Stimulated activated CD4-positive, alpha-beta T cell treated with anti-CD3 and anti-CD28 coated beads, Interleukin-15, amount 100 ng/mL, for 48 hours (primary cell): ENCODE measurements at places on chromosomes 6 and 20.

DNA sequence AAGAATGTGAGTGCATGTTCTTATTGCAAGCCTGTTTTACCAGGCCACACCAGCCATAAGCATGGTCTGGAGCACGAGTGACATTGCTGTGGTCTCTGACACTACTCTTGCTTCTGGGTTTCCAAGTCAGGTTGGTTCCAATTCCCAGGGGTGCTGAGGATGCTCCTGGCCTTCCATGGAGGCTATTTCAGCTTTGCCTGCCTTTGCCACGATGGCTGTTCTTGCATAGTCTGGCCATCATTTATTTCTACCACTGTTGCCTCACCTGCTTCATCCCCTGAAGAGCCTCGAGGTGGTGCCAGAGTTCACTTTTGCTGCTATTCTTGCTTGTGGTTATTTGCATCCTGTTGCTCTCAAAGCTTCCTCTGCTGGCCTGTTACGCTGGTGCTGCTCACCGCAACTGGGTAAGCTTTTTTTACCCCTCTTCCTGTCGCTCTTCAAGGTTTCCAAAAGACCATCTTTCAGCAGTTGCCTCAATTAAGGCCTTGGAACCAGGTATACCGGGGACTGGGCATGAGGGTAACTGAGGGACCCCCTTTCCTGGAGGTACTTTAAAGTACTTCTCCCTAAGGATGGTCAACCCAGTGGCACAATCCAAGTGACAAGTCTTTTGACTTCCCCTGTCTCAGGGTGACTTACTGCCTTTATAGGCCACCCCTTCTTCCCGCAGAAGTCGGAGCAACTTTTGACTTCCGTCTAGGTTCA is 64.5 kb downstream of the AKAP7 start:
- peak; percentile 52 for DNase-seq

- no peak for DNase-seq
These were observed 88.0 kb downstream of the CLIC5 start for GRCh38 chr6:45927421-45928320.

- no peak for DNase-seq
These were observed 78.7 kb upstream of the SAMD5 start for GRCh38 chr6:147429794-147430193.

- DNase-seq: no peak
These were observed 1.9 kb upstream of the BMP2 start for GRCh38 chr20:6765469-6766058.

GRCh38 chr6:161189891-161190290 is 84.0 kb downstream of the AGPAT4 start:
- DNase-seq: no peak

GRCh38 chr20:15556869-15557268 is 1016.4 kb downstream of the KIF16B start:
- no peak for DNase-seq

- DNase-seq: no peak
These were observed 31.8 kb upstream of the AVP start for GRCh38 chr20:3116341-3116740.

GRCh38 chr6:118815495-118815894 is 78.5 kb upstream of the ASF1A start:
- DNase-seq: no peak

DNA sequence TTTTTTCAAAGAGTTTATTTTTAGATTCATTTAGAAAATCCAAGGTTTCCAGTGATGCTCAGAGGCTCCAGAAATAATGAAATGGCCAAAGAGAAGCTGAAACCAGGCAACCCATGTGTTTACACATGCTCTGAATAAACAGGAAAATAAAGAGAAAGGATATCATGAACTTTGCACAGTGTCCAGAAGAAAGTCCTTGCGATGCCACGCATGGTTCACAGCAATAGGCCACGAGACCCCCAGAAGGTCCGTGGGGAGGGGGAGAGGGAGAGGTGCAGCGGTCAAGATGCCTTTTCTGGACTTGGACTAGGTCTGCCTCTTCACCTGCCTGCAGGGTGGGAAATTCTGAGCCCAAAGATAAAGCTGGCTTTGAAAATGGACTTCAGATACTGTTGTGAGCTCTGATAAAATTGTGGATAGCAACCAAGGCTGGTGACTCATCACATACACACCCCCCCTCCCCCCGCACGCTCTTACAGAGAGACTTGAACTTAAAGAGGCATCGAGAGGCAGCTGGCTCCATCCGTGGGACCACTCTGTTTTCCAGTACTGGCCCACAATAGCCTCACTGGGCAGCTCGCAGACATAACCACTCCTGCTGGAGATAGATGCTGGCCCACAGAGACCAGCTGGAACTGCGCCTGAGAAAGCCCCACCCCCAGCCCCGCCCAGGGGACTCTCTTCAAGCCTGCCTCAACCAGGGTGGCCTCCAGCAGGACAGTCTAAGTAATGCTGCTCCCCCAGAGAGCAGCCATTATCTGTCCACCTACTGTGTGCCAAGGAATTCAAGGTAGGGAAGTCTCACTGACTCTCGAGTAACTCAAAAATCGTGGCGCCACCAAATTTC is 21.2 kb upstream of the NFATC2 start:
- no peak for DNase-seq

DNA sequence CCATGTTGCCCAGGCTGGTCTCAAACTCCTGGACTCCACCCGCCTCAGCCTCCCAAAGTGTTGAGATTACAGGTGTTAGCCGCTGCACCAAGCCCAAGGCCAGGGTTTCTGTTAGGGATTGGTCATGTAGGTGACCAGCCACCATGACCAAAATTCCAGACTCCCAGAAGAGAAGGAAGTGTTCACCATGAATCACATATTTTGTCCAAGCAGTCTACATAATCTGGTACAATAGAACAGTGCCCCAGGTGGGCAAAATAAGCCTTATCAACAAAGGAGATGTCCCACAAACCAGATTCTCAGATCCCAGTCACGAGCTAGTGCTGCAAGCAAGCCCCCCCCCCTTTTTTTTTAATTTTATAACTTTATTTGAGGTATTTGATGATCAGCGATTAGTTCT is 20.0 kb downstream of the ZNF341 start:
- no peak for DNase-seq

- no peak for DNase-seq
These were observed 118.4 kb downstream of the ANKRD60 start for GRCh38 chr20:58109918-58110635.

- DNase-seq: no peak
These were observed 114.2 kb upstream of the SSTR4 start for GRCh38 chr20:22920898-22921297.

DNA sequence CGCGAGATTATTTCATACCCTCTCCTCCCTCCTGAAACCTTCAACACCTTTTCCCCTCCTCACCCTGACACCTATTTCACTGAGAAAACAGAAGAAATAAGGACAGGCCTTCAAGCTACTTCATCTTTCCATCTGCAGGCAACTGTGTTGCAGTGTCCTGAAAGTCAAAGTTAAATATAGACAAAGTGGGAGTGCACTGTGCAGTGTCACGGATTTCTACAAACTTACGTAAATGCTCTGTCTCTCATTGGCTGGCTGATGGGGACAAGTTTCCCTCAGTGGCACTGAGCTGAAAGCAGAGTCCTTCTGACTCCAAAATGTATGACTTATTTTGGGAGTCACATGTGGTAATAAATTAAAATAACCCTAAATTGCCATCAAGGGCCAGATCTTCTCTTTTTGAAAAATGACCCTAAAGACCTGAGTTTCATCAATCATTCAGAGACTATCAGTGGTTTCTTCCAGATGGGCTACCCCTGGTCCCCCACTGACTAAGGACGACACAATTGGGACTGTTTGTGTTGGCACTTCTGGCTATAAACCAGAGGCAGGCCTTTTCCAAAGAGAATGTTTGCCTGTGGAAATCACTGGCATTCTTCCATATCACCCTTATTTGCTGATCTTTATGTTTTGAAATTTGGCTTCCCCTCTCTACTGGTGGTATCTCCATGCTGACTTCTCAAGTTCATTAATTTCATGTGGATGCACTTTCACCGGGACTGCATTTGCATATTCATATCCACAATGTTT is 21.6 kb downstream of the ALDH8A1 start:
- DNase-seq: no peak

DNA sequence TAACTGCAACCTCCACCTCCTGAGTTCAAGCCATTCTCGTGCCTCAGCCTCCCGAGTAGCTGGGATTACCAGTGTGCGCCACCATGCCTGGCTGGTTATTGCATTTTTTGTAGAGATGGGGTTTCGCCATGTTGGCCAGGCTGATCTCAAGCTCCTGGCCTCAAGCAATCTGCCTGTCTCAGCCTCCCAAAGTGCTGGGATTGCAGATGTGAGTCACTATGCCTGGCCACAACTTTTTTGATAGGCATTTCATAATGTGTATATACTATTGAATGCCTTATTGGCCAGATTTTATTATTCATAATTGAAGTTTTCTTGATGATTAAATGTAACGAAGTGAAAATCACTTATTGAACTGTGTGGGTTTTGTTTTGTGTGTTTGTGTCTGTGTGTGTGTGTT is 27.9 kb downstream of the FIG4 start:
- no peak for DNase-seq

DNA sequence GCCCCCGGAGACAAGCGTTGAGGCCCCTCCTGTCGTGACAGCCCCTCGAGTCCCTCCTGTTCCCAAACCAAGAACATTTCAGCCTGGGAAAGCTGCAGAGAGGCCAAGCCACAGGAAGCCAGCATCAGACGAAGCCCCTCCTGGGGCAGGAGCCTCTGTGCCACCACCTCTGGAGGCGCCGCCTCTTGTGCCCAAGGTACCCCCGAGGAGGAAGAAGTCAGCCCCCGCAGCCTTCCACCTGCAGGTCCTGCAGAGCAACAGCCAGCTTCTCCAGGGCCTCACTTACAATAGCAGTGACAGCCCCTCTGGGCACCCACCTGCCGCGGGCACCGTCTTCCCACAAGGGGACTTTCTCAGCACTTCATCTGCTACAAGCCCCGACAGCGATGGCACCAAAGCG is 72.4 kb downstream of the SERAC1 start:
- no peak for DNase-seq

GRCh38 chr6:43970068-43970912 is 157.0 kb downstream of the MRPL14 start:
- DNase-seq: no peak

GRCh38 chr6:170523256-170524171 is 29.6 kb downstream of the PSMB1 start:
- no peak for DNase-seq

DNA sequence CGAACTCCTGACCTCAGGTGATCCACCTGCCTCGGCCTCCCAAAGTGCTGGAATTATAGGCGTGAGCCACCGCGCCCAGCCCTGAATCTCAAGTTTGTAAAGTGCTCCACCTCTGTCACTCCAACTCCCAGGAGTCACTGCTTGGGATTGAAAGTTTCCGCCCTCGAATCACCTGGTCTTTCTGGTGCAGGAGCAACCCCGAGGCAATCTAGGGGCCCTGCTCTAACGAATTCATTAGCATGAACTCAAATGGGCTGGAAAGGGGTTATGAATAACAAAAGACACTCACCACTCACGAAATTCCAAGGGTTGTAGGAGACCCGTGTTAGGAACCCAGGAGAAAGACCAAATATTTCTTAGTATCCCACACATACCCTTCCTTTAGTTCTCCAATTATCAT is 26.1 kb downstream of the RBCK1 start:
- no peak for DNase-seq

GRCh38 chr6:130697995-130698535 is 129.1 kb upstream of the SMLR1 start:
- peak; percentile 31 for DNase-seq

GRCh38 chr6:71045296-71045695 is 88.4 kb upstream of the B3GAT2 start:
- DNase-seq: no peak

- no peak for DNase-seq
These were observed 185.1 kb upstream of the SULF2 start for GRCh38 chr20:47970282-47970903.

DNA sequence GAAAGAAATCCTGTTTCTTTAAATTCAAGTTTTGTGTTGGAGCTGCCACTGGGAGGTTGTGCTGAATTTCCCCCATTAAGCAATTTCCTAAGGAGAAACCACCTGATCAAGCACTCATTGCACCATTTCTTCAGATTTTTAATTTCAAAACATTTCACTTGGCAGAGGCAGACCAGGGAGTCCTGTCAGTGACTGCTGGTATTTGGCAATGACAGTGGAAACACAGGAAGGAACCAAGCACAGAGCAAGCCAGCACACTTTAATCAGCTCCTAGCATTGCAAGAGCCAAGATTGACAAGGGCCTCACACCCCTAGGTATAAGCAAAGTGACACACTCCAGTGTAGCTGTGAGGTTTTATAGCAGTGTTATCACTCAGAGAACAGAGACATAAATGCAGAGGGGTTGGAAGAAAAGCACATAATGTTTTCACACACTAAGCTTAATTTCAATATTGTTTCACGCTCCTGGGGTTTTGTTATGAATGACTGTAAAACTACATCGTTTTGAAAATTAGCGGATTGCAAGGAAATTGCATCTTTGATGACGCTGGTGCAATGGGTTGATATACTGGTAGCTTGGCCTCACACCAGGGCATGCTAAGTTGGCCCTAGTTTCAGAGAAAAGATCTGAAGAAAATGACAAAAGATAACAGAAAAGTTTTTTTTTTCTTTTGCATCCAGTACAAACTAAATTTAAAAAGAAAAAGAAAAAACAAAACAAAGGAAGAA is 768.4 kb downstream of the TFAP2A start:
- no peak for DNase-seq

- no peak for DNase-seq
These were observed 871.3 kb upstream of the EYS start for GRCh38 chr6:66578362-66578761.

GRCh38 chr20:64058536-64058935 is 4.5 kb upstream of the TCEA2 start:
- DNase-seq: no peak

DNA sequence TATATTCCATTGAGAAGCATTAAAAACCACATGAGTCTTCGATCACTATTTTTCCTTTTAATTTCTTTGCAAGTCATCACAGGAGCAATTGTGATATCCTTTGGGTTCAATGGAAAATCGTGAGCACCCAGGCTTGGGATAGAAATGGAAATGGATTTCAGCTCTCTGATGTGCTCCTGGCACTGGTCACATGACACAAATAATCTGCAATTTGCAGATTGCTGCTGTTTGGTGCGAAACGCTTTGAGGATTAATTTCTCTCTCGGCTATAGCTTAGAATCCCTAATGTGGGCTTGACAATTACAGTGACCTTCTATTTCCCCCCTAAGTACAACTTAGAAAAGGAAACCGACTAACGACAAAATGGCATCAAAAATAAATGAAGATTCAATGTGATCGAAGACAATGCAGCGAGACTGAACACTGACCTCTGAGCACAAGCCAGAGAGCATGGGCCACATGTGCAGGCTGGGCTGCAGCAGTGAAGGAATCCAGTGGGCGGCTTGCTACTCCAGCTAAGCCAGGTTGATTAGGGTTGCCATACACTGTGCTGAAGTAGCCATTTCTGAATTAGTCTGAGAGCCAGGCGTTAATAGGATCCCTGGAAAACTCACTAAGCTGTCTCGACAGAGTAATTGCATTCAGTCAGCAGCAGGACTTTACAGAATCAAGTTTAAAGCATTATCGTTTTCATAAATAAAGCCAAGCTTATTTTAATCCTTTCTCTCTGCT is 301.8 kb upstream of the AGPAT4 start:
- no peak for DNase-seq

GRCh38 chr20:25295386-25296093 is 47.7 kb downstream of the PYGB start:
- no peak for DNase-seq
